AG10803 (cell line): ENCODE measurements at places on chromosomes 2 and 18.

GRCh38 chr2:40037303-40037702, 258.2 kb upstream of the THUMPD2 start:
- DNase-seq, result no peak

DNA sequence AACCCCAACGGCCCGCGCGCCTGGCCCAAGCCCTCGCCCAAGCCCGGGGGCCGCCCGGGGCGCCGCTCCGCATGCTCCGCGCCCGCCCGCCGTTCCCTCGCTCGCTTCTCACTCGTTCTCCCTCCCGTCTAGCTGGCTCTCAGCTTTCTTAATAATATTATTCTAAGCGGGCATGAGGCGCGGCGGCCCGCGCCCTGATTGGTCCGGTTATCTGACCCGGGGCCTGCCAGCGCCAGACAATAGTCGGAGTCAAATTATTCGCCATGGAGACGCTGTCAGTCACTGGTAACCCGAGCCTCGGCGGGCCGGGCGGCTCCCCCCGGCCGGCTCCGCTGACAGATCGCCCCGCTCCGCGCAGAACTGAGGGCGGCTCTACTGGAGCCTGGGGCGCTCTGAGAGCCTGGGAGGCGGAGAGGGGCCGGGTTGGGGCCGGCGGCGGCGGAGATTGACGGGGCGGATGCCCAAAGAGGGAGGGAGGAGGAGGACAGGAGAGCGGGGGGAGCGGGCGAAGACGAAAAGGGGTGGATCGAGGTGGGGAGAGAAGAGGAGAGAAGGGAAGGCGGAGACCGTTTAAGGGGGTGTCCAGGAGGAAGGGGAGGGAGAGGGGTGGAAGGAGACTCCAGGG, at the start of gene SIX2:
TSS of gene SIX2 (minus strand) at position 150 of the 625 bp plus-strand sequence. CDS start 342 bp downstream, outside the sequence.
- DNase-seq, result peak; percentile 87

GRCh38 chr2:109419171-109419756, 194.5 kb downstream of the SEPTIN10 start:
- no peak for DNase-seq

DNA sequence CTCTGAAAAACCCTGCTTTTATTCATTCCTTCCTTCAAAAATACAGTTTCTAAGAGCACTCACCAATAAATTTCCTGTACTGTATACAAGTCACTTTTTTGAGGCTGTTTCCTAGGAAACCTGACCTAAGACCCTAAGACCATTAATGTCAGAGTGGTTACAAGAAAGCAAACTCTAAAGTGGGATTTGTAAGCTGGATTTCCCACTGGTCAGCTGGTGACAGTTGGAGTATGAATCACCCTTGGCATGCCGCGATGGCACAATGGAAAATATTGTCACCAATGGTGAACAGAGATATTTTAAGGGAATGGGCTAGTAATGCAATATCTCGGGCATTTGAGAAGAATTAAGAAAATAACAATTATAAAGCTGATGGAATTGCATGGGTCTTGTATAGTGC, 101.9 kb downstream of the COL3A1 start:
- no peak for DNase-seq

GRCh38 chr18:8769509-8770095, 64.2 kb downstream of the MTCL1 start:
- no peak for DNase-seq

DNA sequence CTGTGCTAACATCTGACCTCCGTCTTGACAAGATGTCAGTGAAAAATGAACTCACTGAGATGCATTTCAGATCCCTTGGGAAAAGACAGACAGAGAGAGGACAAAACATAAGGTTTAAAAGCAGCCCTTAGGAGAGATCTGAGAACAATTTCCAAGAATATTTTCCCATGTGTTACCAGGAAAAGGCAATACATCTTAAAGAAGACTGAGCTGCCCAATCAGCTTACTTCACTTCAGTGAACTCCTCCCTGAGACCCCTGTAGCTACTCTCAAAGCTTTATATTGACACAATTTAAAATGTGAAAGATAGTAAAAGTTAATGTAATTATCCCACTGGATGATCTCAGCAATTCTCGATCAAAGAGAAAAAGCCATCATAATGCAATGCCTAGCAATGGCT, 505.0 kb downstream of the DCC start:
- no peak for DNase-seq

DNA sequence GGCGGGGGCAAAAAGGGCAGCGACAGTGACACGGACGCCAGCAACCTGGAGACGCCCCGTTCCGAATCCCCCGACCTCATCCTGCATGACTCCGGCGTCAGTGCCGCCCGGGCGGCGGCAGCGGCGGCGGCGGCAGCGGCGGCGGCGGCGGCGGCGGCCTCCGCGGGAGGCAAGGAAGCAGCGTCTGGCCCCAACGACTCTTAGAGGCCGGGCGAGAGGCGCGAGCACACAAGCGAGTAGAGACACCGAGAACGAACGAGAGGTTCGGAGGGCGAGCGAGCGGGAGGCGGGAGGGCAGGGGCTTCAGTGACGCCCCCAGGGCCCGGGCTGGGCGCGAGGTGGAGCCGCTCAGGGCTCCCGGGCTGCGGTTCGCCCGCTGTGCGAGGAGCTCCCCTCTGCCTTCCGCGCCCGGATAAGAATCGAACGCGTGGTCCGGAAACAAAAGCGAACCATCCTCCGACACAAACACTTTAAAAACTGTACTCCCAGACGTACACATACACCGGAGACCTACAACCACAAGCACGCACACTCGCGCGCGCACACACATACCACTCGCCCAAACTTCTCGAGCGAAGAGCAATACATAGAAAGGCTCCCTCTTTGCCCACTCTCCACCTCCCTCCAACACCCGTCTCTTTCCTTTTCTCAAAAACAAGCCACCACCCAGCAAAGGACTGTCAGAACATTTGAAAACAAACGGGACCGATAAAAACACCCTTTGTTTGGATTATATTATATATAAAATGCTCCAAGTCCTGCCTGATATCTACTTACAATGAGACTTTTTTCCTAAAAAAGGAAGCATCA, 2.8 kb downstream of the SP9 start:
- DNase-seq, result peak; percentile 50

DNA sequence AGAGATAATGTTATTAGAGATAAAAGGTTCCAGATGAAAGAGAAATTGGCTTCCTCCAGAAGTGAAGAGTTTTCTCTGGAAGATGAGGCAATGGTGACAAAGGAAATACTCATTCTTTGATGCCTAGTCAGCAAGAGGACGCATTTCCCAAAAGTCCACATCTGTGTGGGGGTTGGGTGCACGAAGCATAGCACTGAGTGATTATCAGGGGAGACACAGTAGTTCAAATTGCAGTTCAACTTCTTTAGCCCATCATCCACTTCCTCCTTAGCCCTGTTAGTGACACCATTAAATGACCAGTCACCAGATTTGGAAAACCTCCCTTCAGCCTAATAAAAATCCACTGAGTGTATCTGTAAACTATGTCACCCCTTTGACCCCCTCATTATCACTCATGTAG, 80.9 kb upstream of the PHLPP1 start:
- DNase-seq, result peak; percentile 61

DNA sequence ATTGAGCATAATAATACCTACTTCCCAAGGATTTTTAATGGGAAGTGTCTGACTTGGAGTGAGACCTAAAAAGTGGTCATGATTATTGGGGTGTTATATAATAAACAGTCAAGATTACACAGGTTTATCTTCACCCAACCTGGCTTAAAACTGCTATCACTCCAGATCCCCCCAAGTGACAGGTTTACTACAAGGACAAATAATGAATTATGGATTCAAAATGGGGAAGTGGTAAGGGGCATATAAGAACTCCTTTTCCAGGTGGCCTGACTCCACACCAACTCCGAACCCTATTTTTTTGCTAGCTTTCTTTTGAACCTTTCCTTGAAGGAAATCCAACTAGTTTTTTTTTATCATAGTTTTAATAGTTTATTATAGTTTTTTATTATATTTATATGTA, 663.0 kb upstream of the FANCL start:
- no peak for DNase-seq

- no peak for DNase-seq
These were observed 77.0 kb downstream of the PRKCE start for GRCh38 chr2:45728458-45728942.

DNA sequence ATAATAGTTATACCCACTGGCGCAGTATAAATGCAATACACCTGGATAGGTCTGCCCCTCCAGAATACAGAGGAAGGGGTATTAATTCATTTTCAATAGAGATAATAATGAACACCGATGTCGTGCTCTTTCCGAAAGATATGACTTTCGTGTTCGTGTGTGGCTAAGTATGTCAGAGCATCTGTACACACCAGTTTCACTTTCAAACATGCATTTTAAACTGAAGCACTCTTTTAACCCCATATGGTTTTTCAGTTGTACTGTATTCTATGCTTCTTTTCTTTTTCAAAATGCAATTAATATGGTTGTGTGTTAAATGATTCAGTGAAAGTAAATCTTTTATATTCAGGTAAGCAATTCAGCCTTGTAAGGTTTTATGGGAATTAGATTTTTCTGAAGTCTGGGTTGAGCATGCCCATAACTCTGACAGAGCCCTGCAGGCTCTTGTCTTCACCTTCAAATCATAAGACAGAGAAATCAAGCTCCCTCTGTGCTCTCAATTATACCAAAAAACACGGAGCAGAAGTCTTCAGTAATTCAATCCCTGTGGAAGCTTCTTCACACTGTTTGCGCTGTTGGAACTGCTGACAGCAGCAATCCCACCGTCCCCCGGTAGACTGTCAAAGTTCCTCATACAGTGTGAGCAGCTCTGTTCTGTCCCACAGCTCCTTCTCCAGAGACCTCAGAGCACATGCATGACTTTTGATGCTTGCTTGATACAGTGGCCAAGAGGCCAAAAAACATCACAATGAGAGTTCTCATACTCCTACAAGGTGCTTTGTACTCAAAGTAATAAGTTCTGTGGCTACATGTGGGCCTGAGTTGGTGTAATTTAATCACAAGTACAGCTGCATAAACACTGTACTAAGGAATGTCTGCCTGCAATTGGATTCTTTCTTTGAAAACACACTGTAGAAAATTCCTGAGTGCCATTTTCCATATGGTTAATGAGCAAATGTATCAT, 186.8 kb downstream of the ZNF521 start:
- peak; percentile 66 for DNase-seq

DNA sequence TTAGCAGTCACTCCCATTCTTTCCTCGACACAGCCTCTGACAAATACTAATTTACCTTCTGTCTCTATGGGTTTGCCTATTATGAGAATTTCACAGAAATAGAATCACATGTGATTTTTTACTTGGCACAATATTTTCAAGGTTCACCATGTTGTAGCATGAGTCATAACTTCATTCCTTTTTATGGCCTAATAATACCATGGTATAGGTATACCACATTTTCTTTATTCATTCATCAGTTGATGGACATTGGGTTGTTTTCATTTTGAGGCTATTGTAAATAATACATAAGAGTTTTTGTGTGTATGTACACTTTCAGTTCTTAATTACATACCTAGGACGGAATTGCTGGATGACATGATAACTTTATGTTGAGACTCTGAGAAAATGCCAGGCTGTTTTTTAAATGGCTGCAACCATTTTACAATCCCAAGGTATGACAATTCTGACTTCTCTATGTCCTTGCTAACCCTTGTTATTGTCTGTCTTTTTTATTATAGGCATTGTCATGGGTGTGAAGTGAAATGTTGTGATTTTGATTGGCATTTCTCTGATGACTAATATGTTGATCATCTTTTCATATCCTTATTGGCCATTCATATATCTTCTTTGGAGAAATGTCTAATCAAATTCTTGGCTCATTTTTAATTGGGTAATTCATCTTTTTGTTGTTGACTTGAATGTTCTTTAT, 87.9 kb downstream of the IRS1 start:
- no peak for DNase-seq

DNA sequence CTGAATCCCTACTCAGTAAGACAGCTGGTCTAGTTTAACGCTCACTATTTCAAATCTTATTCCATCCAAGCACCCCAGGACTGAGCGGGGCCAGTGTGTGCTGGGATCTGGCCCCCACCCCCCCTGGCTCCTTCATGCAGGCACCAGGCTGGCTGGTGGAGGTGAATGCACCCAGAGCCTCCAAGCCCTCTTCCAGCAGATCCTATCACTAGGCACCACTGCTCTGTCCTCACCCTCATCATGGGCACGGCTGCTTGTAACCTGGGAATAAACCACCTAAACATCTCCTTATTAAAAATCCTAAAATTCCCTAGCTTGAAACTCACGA, 194.3 kb downstream of the ARL4C start:
- DNase-seq, result no peak

- no peak for DNase-seq
These were observed 23.9 kb downstream of the MEP1B start for GRCh38 chr18:32213693-32214092.

GRCh38 chr2:63432373-63432772, 155.9 kb downstream of the WDPCP start:
- peak; percentile 13 for DNase-seq

DNA sequence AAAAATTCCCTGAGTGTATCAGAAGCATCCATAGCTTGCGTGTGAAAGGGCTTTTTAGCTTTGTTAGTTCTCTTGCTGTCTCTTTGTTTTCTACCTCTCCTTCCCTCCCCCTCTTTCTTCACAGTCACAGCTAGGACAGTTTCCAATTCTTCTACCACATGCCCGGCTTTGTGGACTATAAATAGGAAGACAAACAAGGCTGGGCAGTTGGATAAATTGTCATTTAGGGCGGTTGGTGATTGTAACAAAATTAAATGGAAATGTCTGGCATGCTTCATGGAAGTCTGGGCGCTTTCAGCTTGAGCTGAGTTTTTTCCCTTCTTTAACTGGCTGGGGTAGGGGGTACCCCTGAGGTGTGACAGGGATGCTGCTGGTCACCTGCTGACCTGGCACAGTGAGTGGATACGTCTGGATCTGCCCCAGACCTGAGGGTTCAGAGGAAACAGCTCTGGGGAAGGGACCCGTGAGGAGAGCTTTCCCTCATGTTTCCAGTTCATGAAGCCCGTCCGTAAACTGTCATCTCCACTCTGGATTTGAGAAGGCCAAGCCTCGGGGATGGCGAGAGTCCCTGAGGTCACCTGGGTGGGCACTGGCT, 29.0 kb upstream of the GIGYF2 start:
- DNase-seq, result no peak

GRCh38 chr18:4074647-4075046, 380.5 kb downstream of the DLGAP1 start:
- DNase-seq, result no peak

DNA sequence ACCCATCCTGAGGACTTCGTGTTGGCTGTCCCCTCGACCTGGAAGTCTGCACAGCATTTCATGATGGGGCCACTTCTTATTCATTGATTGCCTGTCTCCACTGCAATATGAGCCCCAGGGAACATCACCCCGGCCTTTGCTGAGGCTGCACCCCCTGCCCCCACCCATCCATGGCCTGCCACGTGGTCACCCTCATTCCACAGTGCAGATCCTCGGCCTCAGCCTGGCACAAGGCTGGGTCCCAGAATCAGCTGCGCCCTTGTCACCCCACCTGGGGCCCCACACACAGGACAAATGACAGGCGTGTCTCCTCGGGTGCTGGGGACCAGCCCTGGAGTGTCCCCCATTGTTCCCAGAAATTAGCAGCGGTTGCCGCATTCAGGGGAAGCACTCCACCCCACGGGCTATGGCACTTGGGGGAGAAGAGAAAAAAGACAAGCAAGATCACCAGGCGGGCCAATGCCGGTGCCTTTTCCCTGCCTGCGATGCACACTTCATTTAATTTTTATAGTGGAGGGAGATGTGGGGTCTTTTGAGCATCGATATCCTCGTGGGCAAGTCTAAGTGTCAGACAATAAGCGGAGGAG, 157.4 kb downstream of the INHBB start:
- no peak for DNase-seq
